Tibial nerve (tissue), 4 donors: ENCODE measurements at places on chromosomes 16 and 17. TPM values are rescaled to one million over a fixed set of nuclear protein-coding genes. Genes with fewer than 3 reads are reported as not detected.

GRCh38 chr17:64102627-64103390, 27.1 kb downstream of the ERN1 start:
- DNase-seq = no peak
- H3K36me3 ChIP-seq = no peaks in the 10 kb centered on the region
- no peaks in the 10 kb centered on the region for H3K4me1 ChIP-seq
- no peak overlapping the region for H3K27ac ChIP-seq
- H3K27me3 ChIP-seq = no peaks in the 10 kb centered on the region

GRCh38 chr17:81815646-81815986, 11.7 kb downstream of the GCGR start:
- no peak overlapping the region for H3K4me3 ChIP-seq
- no peaks in the 10 kb centered on the region for H3K4me1 ChIP-seq
- H3K27me3 ChIP-seq = no peaks in the 10 kb centered on the region
- DNase-seq = no peak
- no peaks in the 10 kb centered on the region for H3K36me3 ChIP-seq
- H3K27ac ChIP-seq = no peak overlapping the region

- no peaks in the 10 kb centered on the region for H3K36me3 ChIP-seq
- H3K27me3 ChIP-seq = no peaks in the 10 kb centered on the region
- no peaks in the 10 kb centered on the region for H3K4me1 ChIP-seq
- DNase-seq = no peak
- H3K27ac ChIP-seq = no peak overlapping the region
Measured at GRCh38 chr16:80718480-80719220, 85.7 kb downstream of the CDYL2 start.

DNA sequence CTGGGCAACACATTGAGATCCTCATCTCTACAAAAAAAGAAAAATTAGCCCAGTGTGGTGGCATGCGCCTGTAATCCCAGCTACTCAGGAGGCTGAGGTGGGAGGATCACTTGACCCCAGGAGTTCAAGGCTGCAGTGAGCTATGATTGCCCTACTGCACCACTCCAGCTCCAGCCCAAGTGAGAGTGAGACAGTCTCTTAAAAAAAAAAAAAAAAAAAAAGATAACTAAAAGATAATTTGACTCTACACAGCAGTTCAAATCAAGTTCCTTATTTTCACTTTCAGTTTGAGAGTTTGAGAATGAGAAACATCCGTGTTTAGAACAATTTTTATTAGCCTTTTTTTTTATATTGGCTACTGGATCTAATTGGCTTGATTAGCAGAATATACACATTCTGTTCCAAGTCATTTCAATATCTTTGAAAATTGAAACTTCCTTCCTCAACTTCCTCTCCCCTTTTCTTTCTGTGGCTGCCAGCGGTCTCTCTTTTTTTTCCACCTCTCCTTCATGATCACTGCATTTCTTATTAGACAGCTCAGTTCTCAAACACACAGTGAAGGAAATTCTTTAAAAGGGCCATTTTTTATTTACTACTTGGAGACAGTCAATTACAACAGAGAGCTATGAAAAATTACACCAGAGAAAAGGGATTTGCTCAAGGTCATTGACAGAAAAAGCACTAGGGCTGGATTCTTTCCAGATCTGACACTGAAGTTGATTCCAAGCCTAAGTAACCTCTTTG, 4.5 kb upstream of the ACSF2 start:
- no peaks in the 10 kb centered on the region for H3K27me3 ChIP-seq
- no peaks in the 10 kb centered on the region for H3K4me1 ChIP-seq
- peak overlapping the region; percentile 7 for H3K4me3 ChIP-seq

GRCh38 chr17:32021615-32021955, 14.4 kb downstream of the LRRC37B start:
- no peaks in the 10 kb centered on the region for H3K27me3 ChIP-seq
- no peaks in the 10 kb centered on the region for H3K4me1 ChIP-seq
- H3K27ac ChIP-seq = no peak overlapping the region
- peaks cover 6% of the 10 kb centered on the region for H3K36me3 ChIP-seq
- no peak overlapping the region for H3K4me3 ChIP-seq

DNA sequence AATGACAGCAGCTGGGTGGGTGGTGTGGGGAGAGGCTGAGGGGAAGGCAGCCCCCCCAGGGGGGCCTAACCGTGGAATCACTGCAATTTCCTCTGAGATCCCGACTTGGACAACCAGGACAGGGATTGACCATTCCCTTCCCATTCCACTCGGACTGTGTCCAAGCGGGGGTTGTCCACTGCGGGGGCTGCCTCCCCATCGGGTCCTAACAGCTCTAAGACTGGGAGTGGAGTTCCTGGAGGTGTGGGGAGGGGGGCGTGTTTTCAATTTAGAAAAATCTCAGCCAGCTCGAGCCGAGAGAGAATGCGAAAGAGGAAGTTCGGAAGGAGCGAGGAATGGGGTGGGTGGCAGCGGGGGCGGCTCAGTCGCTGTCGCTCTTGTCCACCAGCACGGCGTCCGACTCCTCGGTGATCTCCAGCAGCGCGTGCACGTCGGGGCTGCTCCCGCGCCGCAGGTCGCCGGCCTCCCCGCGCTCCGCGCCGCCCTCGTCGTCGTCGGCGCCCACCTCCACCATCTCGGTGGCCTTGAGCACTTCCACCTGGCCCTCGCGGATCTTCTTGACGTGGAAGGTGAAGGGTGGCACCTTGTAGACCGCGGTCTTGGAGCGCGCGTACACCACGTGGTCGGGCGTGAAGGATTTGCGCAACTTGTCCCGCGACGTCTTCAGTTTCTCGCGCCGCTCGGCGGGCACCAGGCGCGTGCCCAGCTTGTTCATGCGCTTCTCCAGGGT, 16.2 kb upstream of the STAT3 start:
- H3K27me3 ChIP-seq = no peaks in the 10 kb centered on the region
- H3K27ac ChIP-seq = peak overlapping the region; percentile 98
- H3K4me3 ChIP-seq = no peak overlapping the region
- H3K4me1 ChIP-seq = peaks cover 81% of the 10 kb centered on the region
- DNase-seq = no peak
- H3K36me3 ChIP-seq = peaks cover 29% of the 10 kb centered on the region

GRCh38 chr17:12624211-12624610, 41.5 kb upstream of the MYOCD start:
- H3K4me3 ChIP-seq = no peak overlapping the region
- H3K27ac ChIP-seq = no peak overlapping the region
- no peak for DNase-seq
- no peaks in the 10 kb centered on the region for H3K4me1 ChIP-seq

- H3K4me3 ChIP-seq = no peak overlapping the region
- H3K27ac ChIP-seq = no peak overlapping the region
- H3K27me3 ChIP-seq = no peaks in the 10 kb centered on the region
- DNase-seq = no peak
- H3K36me3 ChIP-seq = no peaks in the 10 kb centered on the region
Measured at GRCh38 chr16:55911616-55912015, 36.4 kb upstream of the CES5A start.

- no peaks in the 10 kb centered on the region for H3K4me1 ChIP-seq
- H3K36me3 ChIP-seq = no peaks in the 10 kb centered on the region
- H3K4me3 ChIP-seq = no peak overlapping the region
Measured at GRCh38 chr17:8430966-8431365, 4.7 kb upstream of the NDEL1 start.

DNA sequence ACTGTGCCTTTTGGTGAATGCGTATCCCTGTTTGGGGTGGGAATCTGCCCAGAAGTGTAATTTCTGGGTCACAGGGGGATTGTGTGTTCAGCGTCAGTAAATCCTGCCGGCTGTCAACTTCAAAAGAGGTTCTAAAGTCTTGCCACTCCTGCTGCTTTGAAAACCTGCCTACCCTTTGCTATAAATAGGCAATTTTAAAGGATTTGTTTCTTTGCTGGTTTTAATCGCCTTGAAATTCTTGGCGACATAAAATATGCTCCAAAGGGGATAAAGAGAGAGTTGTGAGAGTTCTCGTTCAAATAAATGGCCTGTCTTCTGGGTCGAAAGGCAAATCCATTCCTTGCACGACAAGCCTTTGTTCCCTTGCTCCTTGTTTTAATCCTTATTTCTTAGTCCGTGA, 143.4 kb downstream of the IRF8 start:
- H3K36me3 ChIP-seq = no peaks in the 10 kb centered on the region
- no peak overlapping the region for H3K27ac ChIP-seq
- no peak for DNase-seq
- H3K27me3 ChIP-seq = no peaks in the 10 kb centered on the region
- H3K4me3 ChIP-seq = no peak overlapping the region

- peaks cover 3% of the 10 kb centered on the region for H3K36me3 ChIP-seq
- no peak overlapping the region for H3K4me3 ChIP-seq
Measured at GRCh38 chr16:55570159-55570558, 3.7 kb downstream of the CAPNS2 start.

GRCh38 chr17:34177642-34178041, 77.4 kb upstream of the CCL2 start:
- H3K4me3 ChIP-seq = no peak overlapping the region
- H3K36me3 ChIP-seq = no peaks in the 10 kb centered on the region
- H3K27me3 ChIP-seq = no peaks in the 10 kb centered on the region
- H3K4me1 ChIP-seq = peaks cover 19% of the 10 kb centered on the region
- H3K27ac ChIP-seq = no peak overlapping the region

GRCh38 chr17:19447085-19447583, 36.1 kb downstream of the RNF112 start:
- peak overlapping the region; percentile 73 for H3K27ac ChIP-seq
- no peak overlapping the region for H3K4me3 ChIP-seq
- DNase-seq = peak; percentile 54
- H3K4me1 ChIP-seq = peaks cover 26% of the 10 kb centered on the region
- no peaks in the 10 kb centered on the region for H3K27me3 ChIP-seq

GRCh38 chr17:73934696-73935095, 268.8 kb upstream of the RPL38 start:
- no peaks in the 10 kb centered on the region for H3K27me3 ChIP-seq
- no peaks in the 10 kb centered on the region for H3K4me1 ChIP-seq
- no peak overlapping the region for H3K27ac ChIP-seq
- no peak overlapping the region for H3K4me3 ChIP-seq

DNA sequence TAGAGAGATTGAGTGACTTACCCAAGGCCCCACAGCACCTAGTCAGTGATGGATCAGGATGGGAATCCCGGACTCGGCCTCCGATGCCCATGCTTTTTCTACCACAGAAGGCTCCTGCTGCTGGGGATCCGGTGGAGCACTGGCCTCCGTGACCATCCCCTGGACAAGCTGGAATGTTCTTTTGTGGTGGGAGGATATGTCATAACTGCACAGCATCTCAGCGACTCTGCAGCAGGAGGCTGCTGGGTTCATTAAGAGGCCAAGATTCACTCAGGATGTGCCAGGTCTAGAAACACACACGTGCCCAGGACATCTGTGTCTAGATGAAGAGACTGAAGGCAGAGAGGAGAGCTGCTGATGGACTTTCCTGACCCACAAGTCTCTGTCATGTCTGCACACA, 34.7 kb upstream of the NGFR start:
- H3K27me3 ChIP-seq = no peaks in the 10 kb centered on the region
- no peak overlapping the region for H3K4me3 ChIP-seq
- H3K36me3 ChIP-seq = no peaks in the 10 kb centered on the region

ACSM2A gene
- not detected for total RNA-seq

CHST5 gene
- total RNA-seq = not detected

ABCC11 gene
- not detected for total RNA-seq

PPL gene
- total RNA-seq = 246 TPM

ACSM3 gene
- 2.5 TPM for total RNA-seq

TP53TG3D gene
- 5.9 TPM for total RNA-seq

KRT39 gene
- total RNA-seq = not detected

SLC13A2 gene
- total RNA-seq = not detected
